ENCODE measurements at places on chromosomes 5 and 9.
A peak's percentile ranks its signal among the peaks of the same experiment; 100 is the strongest.

DNA sequence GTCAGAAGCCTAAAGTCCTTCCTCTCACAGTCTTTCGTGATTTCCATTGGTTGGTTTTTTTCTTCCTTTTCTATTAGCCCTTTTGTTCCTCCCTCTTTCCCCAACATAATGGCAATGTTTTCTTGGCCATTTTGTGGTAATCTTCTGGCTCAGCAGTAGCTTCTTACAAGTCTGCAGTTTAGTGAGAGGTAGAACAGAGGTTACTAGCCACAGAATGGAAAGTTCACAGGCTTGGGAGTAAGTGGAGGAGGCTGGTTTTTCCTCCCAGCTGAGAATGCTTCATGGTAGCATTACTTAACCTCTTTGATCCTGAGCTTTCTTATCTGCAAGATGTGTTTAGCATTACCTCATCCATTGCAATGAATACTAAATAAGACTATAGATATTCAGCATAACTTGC lies 346.9 kb downstream of the NFIB start:
- no peak for DNase-seq

DNA sequence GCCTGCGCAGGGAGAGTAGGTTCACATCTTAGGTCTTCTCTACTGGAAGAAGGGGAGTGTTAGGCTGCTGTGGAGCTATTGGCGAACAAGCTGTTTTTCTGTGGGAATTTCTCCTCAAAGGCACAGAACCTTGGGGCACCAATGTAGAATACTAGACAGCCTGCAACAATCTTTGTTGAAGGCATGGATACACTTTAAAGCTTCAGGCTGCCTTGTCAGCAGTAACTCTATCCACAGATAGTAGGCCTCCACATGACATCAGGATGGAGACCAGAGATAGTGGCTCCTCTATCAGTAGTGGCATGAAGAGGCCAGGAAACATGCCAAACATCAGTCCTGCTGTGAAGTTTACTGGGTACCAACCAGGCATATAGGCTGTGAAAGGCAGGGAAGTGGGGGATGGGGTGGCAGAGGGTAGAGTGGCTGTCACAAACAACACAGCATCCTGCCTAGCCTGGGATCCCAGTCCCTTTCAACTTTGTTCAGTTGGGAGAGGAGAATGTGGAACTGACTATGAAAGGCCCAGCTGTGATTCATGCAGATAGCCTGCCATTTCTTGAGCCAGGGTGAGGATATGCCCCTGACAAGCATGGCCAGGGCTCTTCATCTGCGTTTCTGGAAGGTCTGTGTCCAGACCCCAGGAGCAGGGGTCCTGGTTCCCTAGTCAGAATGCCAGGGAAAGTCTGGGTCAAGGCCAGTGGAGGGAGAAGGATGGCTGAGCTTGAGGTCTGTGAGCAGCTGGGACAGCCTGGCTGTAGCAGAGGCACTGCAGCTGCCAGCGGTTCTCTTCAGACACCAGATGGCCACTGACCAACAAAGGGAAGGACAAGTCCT lies 1.0 kb upstream of the HK3 start:
- DNase-seq, result no peak

GRCh38 chr9:130359819-130360218 lies 84.9 kb upstream of the ASS1 start:
- DNase-seq, result no peak

DNA sequence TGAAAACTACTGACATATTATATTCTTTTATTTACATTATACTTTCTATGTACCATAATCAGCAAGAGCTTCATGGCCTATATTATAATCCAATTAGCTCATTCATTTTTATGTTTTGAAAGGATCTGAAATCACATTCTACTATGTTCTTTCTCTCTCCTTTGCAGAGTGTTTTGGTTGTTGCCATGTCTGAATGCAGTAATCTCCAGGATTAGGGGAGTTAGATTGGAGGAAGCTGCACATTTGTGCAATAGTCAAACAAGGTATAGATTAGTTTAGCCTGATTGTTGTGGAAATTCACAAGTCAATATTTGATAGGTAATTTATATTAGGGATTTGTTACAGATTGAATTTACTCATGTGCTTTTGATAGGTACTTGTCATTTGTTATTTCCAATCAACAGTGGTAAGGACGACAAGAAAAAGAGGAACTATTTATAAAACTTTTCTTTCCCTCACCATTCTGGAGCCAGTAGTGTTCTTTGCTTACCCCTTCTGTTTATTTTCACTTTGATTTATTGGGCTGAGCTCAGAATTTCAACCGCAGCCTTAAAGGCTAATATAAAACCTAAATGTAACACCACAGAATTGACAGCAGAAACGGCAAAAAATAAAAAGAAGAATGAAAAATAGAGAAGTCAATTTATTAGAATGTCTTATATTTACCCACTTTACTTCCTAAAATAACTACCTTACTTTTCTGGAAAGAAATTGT lies 597.0 kb downstream of the CHSY3 start:
- DNase-seq, result no peak

GRCh38 chr5:143534761-143535154 lies 131.3 kb upstream of the NR3C1 start:
- no peak for DNase-seq

- DNase-seq, result no peak
These were observed 43.2 kb downstream of the RFK start for GRCh38 chr9:76351006-76351405.

GRCh38 chr5:158614951-158615350 lies 484.8 kb downstream of the EBF1 start:
- no peak for DNase-seq

DNA sequence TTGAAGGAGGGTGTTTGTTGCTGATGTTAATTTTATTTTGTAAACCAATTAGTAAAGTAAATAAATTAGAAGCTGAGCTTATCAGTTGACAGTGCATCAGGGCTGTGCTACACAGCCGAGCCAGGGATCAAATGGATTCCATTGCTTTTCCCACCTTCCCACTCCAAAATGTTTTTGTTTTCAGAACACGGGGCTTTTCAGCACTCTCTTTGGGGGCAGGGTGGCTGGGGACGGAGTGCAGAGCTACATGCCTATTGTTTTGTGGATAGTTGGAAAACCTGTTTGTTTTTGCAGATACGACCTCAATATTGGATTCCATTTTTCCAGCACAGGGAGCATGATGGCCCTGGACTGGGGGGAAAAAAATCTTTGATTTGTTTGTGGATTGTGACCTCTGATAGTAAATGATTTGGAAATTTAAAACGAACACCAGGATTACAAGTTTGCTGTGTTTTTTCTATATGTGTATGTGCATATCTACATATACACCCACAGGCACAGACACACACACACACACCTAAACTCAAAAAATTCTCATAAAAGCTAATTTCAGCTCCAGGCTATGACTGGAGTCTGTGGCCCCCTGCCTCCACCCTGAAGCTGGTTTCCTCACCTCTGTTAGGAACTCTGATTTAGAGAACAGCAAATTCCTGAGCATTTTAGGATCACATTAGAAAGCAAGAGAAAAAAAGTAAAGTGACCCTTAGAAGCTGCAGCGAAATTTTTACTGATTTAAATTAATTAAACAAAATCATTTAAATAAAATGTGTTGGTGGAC lies 371.7 kb upstream of the IRX2 start:
- DNase-seq, result no peak

- DNase-seq, result peak; percentile 83
These were observed 110.4 kb downstream of the TRPM6 start for GRCh38 chr9:74777136-74777879.

DNA sequence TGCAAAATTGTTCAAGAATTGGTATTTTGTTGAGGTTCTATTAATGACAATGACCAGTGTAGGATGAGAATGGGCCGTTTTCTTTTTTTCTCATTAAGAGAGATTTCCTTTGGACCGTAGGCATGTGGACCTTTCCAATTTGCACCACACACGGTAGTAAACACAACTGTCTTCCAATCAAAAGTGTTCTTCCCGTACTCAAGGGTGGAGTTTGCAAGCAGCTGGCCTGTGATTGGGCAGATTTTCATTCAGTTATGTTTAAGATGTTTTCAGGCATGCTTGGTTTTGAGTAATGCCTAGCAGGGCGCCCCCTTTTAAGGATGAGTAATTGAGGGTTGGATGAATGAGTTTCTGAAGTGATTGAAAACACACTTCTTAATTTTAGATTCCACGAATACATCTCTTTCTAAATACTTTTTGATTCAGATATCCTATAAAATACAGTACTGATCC lies 2.5 kb downstream of the KDM3B start:
- DNase-seq, result peak; percentile 82

GRCh38 chr9:124654431-124654830 lies 116.7 kb downstream of the NR6A1 start:
- DNase-seq, result no peak

- DNase-seq, result no peak
These were observed 22.7 kb upstream of the CATSPER3 start for GRCh38 chr5:134945041-134945440.
